ENCODE measurements at places on chromosomes 5 and 9.

DNA sequence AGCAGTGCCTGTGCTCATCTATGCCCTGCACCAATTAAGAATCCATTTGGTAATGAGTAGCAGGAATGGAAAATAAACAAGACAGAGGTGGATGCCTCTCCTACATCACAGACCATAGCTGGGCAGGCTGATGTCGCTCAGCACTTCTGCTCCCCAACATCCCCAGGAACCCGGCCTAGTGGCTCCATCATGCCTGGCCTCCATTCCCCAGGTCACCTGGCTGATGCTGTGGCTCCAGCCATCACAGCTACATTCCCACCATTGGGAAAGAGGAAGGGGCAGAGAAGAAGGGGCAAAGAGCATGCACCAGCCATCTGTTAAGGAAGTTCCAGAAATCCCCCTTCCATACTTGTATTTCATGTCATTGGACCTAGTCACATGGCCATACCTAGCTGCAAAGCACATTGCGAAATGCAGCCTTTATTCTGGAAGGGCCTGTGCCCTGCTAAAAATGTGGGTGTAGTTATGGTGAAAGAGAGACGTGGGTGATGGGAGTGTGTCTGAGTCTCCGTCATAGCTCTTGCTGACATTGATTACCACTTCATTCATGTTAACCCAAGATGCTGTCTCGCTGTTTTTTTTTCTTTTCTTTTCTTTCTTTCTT, 86.1 kb upstream of the ADAMTS2 start:
- DNase-seq, result no peak

GRCh38 chr5:38650946-38651345, 94.5 kb upstream of the LIFR start:
- no peak for DNase-seq

- DNase-seq, result no peak
Measured at GRCh38 chr9:117917873-117918272, 213.7 kb downstream of the TLR4 start.

- no peak for DNase-seq
Measured at GRCh38 chr9:17075146-17075757, 59.6 kb upstream of the CNTLN start.

- no peak for DNase-seq
Measured at GRCh38 chr9:2389404-2389803, 232.2 kb upstream of the VLDLR start.

- no peak for DNase-seq
Measured at GRCh38 chr9:72332351-72332750, 32.7 kb downstream of the ZFAND5 start.

GRCh38 chr5:137234973-137235943, 263.9 kb downstream of the SPOCK1 start:
- no peak for DNase-seq

DNA sequence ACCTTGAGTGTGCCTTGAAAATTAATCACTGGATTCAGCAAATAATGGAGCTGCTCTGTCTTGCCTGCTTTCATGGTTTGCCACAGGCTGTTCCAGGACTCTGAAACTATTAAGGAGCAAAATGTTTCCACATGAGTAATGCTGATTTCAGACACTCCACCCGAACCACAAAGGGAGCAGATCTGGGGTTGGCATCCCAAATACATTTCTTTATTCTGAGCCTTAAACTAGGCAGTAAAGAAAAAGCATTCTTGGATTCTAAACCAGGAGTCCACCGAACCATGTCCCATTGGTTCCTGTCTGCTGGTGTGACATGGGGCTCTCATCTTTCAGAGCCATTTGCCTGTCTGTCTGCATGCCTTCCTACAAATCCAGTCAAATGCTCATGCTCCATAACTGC, 10.1 kb upstream of the C1QTNF3 start:
- DNase-seq, result no peak

- DNase-seq, result no peak
Measured at GRCh38 chr5:111310711-111311620, 86.8 kb downstream of the CAMK4 start.

DNA sequence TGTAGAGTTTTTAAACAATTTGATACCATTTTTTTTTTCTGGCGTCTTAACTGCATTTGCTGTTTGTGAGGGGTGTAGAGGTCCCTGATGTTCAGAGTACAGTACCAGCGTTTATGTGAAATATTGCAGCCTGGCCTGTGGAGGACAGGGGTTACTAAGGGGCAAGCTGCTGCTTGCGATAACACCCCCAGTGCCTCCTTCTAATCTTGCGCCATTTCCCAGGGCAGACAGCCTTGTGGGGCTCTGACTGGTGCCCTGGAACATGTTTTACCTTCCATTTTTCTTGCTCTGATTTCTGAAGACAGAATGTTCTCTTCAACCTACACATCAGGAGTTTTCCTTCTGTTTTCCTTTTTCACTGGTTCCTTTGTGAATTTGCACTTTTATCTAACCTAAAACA, 142.9 kb downstream of the DOCK8 start:
- no peak for DNase-seq

GRCh38 chr9:110214090-110214489, 6.1 kb upstream of the C9orf152 start:
- DNase-seq, result no peak

- DNase-seq, result no peak
Measured at GRCh38 chr9:4463824-4464223, 26.4 kb upstream of the SLC1A1 start.

DNA sequence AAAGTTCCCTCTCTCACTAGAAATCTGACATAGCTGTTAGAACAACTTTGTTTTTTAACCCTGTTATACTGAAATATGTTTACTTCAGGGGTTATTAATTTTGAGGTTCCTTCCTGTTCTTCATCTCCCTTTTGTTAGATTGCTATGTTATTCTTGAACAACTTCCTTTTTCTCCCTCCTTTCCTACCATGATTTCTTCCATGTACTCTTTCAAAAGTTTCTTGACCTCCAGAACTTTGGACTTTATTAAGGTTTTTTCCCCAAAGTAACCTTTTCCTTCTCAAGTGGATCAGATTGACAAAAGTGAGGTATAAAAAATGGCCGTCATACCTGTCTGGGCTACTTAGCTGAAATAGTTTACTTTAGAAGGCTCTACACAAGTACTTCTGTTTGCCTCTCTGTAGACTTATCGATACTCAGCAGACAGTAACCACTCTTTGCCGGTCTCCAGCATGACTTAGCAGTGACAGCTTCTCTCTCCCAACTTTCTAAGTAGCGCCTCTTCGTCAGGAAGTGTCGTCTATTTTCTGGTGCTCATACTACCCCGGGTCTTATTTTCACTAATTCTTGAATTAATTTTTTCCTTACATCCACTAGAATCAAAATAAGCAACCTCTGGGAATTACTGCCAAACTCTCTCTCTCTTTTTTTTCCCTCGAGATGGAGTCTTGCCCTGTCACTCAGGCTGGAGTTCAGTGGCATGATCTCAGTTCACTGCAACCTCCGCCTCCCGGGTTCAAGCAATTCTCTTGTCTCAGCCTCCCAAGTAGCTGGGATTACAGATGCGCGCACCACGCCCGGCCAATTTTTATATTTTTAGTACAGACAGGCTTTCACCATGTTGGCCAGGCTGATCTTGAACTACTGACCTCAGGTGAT, 19.7 kb downstream of the NFIL3 start:
- no peak for DNase-seq

- no peak for DNase-seq
Measured at GRCh38 chr9:81729135-81729534, 39.8 kb upstream of the TLE1 start.

- DNase-seq, result peak; percentile 52
Measured at GRCh38 chr5:133868946-133869518, 99.4 kb downstream of the C5orf15 start.

- no peak for DNase-seq
Measured at GRCh38 chr5:169712428-169712827, 75.4 kb downstream of the DOCK2 start.

DNA sequence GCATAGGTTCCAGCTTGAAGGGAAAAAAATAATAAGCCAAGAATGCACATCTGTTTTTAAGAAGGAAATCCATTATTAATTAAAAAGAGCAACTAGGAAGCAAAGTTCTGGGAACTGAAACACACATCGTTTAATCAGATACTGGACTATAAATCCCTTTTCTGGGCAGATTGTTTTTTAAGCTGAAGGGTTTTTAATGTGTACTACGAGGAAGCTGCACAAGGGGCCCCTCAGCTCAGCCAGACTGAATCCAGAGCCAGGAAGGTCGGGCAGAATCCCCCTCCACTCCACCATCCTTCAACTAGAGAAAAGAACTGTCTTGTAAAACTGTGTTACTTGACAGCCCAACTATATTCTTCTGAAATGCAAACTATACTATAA, 49.2 kb downstream of the ROR2 start:
- DNase-seq, result no peak

- peak; percentile 72 for DNase-seq
Measured at GRCh38 chr9:97984188-97985057, 1.3 kb downstream of the ANP32B start.

DNA sequence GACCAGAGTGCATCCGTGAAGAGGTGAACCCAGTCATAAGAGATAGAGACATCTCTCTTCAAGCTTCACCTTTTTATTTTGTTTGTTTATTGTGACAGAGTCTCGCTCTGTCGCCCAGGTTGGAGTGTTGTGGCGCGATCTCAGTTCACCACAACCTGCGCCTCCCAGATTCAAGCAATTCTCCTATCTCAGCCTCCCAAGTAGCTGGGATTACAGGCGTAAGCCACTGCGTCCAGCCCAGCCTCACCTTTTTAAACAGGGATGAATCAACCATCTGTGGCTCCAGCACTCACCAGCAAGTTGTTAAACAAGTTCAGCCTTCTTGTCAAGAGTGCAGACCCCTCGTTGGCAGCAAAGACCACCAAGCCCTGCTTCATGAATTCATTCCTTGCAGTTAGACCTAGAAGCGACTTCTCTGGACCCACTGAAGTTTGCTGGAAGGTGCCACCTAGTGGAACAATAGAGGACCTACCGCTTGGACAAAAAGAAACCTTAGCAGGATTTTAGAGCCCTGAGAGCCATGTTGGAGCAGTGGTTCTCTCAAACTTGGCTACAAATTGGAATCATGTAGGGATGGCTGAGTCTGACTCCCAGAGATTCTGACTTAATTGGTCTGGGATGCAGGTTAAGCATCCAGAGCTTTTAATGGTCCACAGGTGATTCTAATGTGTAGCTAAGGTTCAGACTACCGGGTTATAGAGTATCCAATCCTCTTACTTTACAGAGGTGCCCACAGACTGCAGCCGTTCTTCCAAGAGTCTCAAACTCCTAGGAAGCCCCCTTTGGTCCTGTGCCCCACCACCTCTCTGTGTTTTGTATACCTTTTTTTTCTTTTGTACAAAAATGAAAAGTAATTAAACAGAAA, 10.5 kb upstream of the GALNT10 start:
- peak; percentile 26 for DNase-seq

DNA sequence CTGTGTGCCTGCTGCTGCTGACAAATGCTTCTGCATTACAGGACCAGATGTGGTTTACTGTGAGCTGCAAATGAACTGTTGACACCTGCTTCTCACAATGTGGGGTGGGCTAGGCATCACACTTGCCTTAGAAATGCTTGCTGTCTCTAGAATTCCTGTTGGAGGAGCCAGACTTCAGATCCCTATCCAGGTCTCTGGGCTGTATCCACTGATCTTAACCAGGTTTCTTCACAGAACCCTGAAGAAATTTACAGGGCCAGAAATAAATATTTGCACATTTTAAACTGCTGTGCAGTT, 255.4 kb downstream of the FAM114A2 start:
- no peak for DNase-seq

DNA sequence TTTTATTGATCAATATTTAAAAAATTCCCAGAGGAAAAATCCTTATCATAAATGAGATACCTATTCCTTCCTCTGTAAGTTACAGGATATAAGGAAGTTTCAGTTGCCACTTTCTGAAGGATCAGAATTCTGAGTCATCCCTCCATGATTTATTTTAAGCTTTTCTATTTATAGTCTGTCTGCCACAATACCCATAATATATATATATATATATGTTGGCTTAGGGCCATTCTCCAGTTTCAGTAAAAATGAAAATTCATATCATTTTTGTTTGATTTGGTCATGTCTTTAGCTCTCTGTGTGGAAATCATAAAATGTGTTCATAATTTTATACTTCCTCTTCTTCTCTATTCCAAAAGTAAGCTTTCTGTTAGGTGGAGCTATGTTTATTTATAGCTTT, 215.8 kb upstream of the CYLC2 start:
- no peak for DNase-seq

- DNase-seq, result peak; percentile 38
Measured at GRCh38 chr5:54905942-54906537, 79.4 kb downstream of the ESM1 start.

GRCh38 chr9:32234451-32234850, 150.0 kb upstream of the ACO1 start:
- no peak for DNase-seq

DNA sequence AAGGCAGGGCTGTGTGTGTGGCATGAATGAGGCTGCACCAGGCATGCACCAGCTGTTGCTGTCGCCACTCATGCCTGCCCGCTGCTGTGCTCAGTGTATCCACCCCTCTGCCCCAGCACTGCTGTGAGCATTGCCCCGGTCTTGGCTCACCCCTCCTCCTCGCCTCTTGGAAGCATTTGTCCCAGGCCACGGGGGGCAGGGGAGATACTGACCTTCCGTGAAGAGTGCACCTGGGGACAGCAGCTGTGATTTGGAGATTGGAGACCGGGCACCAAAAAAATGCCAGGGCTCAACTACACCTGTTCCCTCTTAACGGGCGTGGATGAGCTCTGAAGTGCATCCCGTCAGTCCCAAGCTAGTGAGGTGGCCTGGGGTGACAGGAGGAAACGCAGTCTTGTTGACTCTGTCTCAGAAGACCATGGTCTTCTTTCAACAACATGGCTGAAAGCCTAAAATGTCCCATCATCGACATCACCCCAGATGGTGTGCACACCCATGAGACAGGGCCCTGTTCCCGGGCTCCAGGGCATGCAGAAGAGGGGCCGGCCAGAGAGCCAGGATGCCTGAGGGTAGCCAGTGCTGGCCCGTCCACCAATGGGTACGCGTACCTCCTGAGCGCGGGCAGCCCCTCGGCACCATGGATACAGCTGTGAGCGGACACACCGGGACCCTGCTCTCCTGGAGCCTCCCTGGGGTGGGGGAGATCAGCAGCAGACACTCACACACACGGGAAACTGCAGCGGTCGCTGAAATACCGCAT, 115.8 kb downstream of the COL5A1 start:
- DNase-seq, result no peak

DNA sequence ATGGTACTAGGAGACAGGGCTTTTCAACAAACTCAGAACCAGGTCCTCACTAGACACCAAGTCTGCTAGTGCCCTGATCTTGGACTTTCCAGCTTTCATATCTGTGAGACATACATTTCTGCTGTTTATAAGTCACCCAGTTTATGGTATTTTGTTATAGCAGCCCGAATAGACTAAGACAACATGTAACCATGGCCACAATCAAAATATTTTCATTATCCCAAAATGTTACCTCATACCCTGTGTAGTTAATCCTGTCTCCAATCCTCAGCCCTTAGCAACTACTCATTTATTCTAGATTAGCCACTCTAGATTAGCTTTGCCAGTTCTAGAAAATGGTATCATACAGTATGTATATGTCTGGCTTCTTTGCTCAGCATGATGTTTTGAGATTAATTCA, 6.3 kb upstream of the ATG10 start:
- DNase-seq, result no peak

All from NK-92 treated with Interleukin-12 subunit alpha and Interleukin-12 subunit beta, amount 100 ng/mL, for 24 hours (cell line).